ENCODE measurements at places on chromosomes 2 and 18.

DNA sequence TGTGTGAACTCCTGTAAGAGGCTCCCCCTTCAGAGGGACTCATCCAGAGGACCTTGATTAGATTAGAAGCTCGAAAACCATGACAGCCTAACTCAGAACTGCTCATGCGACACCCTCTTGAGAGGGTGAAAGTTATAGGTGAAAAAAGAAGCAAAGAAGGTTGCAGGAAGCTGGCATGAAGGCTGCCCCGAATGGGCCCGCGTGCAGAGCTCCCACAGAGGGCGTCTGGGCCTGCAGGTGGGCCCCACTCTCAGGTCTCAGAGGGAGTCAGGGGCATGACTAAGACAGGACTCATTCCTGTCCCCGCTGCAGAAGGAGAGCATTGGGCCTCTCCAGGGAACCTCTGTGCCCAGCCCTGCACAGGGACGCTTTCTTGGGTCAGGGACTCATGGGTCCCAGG is 235.4 kb downstream of the EIPR1 start:
- no peak for DNase-seq

GRCh38 chr2:201642086-201642578 is 1.2 kb downstream of the TMEM237 start:
- no peak for DNase-seq

GRCh38 chr2:231929961-231930592 is 3.9 kb upstream of the NPPC start:
- no peak for DNase-seq

DNA sequence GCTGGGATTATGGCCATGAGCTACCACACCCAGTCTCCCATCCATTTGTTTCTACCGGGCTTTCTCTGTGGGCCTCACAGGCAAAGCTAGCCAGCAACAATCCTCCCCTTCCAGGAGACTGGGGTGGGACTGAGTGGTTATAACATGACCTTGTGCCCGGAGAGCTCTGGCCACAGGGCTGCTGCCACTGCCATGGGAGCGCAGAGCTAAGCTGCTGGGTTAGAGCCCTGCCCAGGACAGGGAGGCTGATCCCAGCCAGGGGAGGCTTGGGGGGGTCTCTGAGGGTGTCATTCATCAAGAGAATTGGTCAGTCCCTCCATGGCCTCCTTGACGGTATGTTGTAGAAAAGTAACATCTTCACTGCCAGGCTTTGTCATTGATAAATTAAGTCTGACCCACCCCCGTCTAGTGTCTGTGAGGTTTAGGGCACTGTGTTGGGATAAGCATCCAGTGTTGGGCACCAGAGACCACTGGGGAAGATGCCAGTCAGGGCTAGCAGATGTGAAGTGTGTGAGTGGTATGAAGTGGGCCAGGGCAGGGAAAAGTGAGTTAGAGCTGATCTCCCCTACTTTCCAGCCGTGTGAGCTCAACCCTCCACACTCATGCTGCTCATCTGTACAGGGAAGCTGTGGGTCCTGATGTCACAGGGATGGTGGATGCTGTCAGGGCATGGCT is 368.4 kb upstream of the HS6ST1 start:
- DNase-seq: no peak

DNA sequence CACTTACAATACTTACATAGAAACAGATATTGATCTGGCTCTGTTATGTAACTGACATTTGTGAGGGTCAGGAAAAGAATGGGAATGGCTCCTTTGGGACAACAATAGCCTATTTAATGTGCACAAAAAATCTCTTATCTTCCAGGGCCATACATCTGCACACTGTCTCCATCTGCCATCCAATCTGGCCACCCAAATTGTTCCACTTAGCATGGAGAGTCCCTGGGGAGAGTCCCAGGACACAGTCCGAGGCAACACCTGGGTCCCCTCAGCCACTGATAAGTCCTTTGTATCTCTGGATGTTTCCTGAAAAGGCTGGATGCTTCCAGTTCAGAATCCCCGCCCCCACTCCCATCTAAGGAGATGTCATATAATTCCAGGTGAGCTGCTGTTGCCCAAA is 274.2 kb upstream of the NCKAP5 start:
- DNase-seq: no peak

- DNase-seq: no peak
These were observed 300.2 kb downstream of the CELF4 start for GRCh38 chr18:37265382-37265781.

GRCh38 chr2:127100251-127101047 is 6.5 kb downstream of the BIN1 start:
- DNase-seq: no peak

- no peak for DNase-seq
These were observed 206.3 kb upstream of the GULP1 start for GRCh38 chr2:188085421-188085820.

DNA sequence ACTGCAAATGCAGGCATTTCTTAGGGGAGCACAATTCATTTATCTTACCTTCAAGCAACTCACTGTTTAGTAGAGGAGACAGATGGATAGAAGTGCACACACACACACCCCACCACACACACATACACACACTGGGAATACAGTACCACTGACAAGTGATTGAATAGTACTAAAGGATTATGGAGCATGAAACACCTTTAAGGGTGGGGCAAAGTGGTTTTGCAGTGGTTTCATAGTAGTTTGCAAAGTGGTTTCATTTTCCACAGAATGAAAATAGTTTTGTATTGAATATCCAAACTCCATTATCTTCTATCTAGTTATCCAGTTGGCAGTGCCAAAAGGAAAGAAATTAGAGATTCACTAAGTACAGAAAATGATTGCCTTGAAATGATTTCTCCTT is 18.9 kb downstream of the KIF5C start:
- DNase-seq: no peak

DNA sequence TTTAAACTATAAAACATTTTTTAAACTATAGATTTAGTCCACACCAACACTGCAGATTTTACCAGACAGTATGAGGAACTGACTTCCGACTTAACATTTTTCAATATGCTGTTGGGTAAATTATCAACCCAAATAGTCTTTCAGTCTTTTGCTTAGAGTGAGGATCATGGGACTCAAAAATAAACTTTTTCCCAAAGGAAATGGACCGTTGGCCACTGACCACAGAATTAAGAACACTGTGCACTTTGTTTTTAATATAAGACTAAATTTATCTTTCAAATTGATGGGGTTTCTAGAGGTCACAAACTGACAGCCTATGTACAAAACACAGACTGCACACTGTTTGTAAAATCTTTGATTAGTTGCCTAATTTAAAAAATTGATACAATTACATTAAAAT is 44.9 kb downstream of the FIGN start:
- DNase-seq: no peak

GRCh38 chr2:8277921-8278571 is 403.8 kb upstream of the ID2 start:
- no peak for DNase-seq

DNA sequence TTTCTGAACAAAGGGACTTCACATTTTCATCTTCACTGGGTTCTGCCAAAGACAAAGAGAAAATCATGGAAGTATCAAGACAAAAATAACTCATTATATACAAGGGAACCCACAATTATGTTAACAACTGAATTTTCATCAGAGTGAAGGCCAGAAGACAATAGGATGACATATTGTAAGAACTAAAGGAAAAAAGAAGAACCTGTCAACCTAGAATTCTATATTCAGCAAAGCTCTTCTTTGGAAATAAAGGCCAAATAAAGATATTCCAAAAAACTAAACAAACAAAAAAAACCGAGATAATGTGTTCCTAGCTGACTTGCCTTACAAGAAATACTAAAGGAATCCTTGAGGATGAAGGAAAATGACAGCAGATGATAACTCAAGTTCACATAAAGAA is 10.3 kb upstream of the ZCCHC2 start:
- no peak for DNase-seq

DNA sequence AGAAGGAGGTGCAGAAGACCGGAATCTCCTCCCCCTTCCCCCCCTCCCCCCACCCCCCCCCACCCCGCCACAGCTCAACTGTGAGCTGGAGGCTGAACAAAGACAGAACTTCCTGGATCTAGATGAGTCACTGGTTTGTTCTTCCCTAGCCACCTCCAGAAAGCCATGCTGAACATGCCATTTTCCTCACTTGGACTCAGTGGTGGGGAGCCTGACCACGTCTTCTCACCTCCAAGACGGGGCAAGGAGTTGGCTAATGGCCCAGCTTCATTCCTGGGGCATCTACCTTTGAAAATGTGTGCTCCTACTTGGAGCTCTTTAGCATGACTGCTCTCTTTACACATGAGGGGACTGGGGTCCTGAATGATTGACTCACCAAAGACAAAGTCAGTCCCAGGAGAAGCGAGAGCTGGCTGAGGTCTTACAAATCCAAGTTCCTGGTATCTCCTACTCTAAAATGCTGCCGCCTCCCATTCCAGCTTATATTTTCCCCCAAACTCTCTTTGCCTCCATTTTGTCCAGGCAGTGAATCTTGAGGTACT is 22.6 kb upstream of the FZD5 start:
- DNase-seq: no peak
